ENCODE measurements at places on chromosomes 4 and X.

- DNase-seq = no peak
Measured at GRCh38 chr4:139241086-139241783, 38.8 kb downstream of the MGARP start.

DNA sequence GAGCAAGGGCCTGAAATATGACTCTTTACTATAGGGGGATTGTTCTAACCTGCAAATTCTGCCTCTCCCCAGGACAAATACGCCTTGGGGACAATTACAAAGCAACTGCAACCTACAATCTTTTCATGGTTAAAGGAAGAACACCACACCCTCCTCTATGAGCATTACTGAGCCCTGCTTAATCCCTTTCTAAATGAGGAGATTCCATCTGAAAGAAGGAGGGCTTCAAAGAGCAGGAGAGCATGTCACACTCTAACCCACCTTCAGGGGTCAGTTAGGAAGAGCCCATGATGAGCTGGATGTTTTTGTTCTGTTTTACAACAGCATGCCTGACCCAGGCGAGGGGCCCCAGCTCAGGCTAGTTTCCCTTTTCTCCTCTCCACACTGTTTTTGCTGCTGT, 134.0 kb upstream of the ANXA3 start:
- no peak for DNase-seq

DNA sequence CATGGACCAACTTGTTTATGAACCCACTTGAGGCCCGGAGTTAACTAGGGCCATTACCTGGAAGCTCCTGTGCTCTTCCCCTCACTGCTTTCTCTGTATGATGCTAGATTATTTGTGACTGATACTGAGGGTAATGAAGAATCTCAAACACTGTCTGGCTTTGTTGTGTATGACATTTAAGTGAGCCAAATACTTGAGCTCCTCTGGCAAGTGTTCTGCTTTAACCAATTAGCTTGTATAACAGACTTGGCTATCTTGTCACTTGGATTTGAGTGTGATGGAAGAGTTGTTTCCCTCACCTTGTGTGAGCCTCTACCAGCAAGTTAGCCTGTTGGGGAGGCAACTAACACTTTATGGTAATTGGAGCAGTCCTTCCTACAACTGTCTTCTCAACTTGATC, 42.7 kb downstream of the CCNG2 start:
- DNase-seq = no peak

DNA sequence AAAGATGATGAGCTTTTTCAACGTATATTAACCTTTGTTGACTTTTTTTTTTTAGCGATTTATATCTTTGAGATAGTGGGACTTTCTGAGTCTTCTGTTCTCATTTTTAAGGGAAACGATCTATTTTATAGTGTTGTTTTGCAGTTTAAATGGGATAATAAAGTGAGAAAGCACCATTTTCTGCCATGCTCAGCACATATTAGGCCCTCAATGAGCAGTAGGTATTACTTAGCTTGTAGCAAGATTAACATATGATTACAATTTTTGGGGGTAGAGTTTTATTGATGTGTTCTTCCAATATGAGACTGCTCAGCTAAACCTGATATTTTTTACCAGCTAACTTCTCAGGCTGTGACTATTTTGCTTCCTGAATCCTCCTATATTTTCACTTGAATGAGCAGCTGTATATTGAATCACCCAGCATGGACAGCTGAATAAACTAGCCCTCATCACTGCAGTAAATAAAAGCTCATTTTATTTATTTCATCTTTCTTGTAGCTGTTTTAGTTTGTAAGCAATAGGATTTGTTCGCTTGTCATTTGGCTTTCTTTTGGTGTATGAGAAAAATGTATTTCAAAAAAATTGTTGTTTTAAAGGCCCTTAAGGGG, 43.7 kb downstream of the UGT8 start:
- DNase-seq = no peak

GRCh38 chr4:83436680-83437079, 18.9 kb downstream of the HELQ start:
- no peak for DNase-seq

DNA sequence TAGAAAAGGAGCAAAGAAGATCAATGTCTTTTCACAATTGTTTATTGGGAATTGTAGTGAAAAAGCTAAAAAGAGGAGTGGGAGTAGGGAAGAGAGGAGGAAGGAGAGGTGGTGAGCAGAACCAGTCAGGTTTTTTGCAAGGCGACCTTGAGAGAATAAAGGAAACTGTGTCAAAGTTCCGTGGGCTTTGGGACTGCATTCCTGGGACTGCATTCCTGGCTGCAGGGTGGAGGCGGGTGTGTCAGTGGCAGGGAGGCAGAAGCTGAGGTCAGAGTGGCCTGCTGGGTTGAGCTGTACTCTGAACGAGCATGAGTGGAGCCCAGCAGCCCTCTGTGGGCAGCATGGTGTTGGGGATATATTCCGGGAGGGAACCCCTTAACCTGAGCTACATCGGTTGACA, 66.8 kb upstream of the UCP1 start:
- DNase-seq = no peak

GRCh38 chrX:2546496-2546895, 45.7 kb upstream of the DHRSX start:
- no peak for DNase-seq

DNA sequence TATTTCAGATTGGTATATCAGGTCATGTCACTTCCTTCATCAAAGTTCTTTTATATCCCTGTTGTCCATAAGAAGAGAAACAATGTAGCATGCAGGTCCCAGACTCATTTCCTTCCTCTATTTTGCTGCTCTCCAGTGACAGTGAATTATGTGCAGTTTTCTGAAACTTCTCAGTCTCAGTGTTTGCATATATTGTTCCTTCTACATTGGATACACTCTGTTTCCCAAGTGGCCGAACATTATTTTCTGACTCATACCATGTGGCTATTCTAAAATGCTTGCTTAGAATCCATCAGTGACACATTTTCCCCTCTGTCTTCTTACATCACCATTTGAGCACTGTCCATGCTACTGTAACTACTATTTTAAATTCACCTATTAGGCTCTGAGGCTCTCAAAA, 305.7 kb downstream of the PDHA2 start:
- no peak for DNase-seq

GRCh38 chrX:125288343-125288742, 31.3 kb upstream of the TEX13C start:
- DNase-seq = no peak

- no peak for DNase-seq
Measured at GRCh38 chr4:2787230-2788100, 5.4 kb upstream of the SH3BP2 start.

- no peak for DNase-seq
Measured at GRCh38 chrX:23482561-23482960, 147.9 kb downstream of the PTCHD1 start.

- DNase-seq = no peak
Measured at GRCh38 chr4:120065974-120066516, 603 bp downstream of the MAD2L1 start.

DNA sequence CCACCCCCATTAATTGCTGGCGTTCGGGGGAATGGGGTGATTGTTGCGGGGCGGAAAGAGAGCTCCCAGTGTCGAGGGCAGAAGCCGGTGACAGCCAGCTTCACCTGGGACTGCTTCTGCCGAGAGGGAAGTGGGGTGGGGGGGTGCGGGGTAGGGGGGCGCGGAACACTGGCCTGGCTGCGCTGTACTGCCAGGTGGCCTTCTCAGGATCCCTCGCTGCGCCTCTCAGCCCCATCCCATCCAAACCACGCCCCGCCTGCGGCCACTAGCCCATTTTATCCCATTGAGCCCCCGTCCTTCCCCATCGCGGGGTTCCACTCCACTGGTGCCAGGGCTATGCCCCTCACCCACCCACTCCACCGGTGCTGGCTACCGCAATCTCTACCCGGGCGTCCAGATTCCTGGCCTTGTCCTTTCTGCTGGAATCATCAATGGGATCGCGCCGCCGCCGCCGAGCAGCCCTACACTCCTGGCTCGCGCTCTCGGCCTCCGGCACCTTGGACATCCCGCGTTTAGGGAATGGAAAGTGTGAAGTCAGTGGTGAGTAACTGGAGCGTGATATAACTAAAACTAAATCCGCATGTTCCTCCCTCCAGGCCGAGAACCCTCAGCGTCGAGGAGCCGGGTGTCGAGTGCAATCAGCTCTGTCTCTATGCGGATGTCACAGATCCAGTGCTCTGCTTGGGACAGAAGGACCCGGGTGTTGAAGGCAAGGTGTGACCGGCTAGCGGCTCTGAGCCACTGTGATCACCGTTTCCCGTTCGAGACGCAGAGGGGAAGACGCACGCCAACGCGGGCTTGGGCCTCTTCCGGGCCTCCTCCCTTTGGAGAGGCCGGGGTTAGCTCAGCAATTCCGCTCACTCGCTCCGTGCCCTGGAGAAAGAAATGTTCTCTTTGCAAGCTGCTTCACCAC, 20.5 kb downstream of the NKX3-2 start:
- no peak for DNase-seq

DNA sequence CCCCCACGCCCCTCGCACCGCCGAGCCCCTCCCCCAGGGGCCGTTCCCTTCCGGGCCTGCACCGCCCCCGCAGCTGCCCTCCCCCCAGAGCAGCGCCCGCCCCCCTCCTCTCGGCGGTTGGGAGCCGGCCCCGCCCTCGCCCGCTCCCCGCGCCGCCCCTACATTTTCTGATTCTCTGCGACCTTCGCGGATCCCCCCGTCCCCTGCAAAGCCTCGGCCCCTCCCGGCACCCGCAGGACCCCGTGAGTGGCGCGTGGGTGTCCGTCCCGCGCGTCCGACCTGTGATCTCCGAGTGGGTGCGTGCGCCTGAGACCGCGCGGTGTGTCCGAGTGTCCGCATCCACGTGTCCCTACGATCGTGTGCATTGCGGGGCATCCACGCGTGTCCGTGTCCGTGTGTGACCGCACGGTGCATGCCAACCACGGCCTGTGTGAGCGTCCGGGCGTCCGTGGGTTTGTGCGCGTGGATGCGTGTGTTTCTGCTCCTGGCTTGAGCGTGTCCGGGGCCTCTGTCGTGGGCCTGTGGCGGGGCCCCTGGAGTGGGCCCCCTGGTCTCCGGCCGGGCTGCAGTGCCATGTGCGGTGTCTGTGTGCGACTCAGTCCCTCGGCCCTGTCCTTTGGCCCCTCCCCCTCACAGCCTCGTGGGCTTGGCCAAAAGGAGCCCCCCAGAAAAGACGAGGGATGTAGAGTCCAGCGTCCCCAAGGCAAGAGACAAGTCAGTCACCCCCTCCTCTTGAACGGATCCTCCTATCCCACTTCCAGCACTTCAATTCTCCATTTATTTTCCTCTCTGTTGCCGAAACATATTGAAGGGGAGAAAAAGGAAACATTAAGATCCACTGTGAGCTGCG, 8.8 kb upstream of the NKX1-1 start:
- DNase-seq = no peak

DNA sequence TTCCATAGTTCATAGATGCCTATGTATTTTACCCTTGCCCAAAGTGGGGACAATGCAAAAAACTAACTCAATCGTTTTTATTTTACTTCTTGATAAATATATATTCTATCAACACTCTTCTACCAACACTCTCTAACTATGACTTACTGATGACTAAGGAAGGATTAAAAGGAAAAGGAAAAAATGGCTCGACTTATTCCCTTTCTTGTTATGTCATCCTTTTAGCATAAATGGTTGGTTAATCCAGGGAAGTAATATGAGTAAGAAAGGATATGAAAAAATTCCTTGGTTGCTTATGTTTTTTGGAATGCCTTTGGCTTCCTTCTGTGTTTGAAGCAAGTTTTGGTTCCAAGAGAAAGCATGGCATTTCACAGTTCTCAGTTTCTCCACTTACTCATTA, 1087.1 kb downstream of the C4orf33 start:
- DNase-seq = no peak

GRCh38 chr4:102500352-102500695, 835 bp upstream of the NFKB1 start:
- no peak for DNase-seq

- DNase-seq = no peak
Measured at GRCh38 chr4:1752284-1753041, 31.1 kb downstream of the TACC3 start.

- DNase-seq = no peak
Measured at GRCh38 chr4:156939801-156940200, 31.8 kb downstream of the PDGFC start.

DNA sequence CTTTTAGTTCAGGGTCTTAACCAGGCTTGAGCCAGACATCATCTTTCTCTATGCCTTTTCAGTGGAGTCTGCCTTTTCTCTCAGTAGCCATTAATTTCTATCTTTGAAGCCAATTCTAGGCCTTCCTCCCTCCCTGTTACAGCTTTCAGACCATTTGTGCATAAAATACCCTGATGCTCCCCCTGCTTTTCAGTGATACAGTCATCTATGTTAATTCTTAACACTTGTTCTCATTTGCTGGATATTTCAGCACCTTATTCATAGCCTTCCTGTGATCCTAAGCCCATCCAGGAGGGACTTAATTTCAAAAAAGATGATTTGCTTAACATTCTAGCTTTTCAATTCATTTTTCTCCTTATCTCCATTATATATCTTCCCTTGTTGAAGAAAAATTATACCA, 42.3 kb downstream of the ANXA10 start:
- DNase-seq = no peak

GRCh38 chrX:13658602-13659001, 5.7 kb downstream of the TCEANC start:
- DNase-seq = no peak

DNA sequence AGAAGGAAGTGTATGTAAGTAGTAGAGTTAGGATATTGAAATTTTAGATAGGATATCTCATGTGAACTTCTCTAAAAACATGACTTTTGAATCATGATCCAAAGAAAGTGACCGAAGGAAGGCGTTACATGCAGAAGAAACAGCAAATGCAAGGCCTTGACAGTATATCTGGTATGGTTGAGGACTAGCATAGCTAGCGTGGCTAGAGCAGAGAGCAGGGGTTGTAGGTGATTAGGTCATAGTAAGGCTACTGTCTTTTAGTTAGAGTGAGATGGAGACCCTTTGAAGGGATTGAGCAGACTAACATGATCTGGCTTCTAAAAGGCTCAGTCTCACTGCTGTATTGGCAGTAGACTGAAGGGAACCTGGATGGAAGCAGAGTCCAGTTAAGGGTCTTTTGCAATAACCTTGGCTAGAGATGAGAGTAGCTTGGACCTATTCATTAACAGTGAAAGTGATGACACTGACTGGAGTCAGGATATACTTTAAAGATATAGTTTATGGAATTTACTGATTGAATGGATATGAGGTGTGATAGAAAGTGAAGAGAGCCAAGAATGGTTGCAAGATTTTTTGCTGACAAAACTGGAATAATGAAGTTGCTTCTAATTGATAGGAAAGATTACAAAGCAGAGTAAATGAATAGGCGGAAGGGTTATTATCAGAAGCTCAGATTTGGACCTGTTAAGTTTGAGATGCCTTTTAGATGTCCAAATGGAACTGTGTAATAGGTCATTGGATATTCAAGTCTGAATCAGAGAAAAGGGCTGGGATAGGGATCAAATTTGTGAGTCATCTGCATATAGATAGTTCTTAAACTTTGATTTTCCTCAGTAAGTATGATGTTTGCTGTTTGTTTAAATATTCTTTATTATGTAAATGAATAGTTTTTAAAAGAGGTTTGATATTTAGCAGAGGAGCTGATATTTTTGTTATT, 59.8 kb downstream of the MRPL1 start:
- DNase-seq = no peak

All from AG04449 (cell line).